ENCODE measurements at places on chromosomes 6 and 20.
A peak's percentile ranks its signal among the peaks of the same experiment; 100 is the strongest.

- DNase-seq: no peak
These were observed 108.8 kb upstream of the NEDD9 start for GRCh38 chr6:11341303-11341702.

DNA sequence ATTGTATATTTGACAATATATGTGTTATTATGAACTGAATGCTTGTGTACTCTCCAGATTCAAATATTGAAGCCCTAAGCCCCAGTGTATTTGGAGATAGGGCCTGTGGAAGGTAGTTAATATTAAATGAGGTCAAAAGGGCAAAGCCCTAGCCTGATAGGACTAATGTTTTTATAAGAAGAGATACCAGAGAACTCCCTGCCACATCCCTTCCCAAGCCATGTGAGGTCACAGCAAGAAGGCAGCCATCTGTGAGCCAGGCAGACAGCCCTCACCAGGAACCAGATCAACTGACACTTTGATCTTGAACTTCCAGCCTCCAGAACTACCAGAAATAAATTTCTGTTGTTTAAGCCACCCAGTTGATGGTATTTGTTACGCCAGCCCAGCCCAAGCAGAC is 36.4 kb upstream of the FBXL4 start:
- no peak for DNase-seq

DNA sequence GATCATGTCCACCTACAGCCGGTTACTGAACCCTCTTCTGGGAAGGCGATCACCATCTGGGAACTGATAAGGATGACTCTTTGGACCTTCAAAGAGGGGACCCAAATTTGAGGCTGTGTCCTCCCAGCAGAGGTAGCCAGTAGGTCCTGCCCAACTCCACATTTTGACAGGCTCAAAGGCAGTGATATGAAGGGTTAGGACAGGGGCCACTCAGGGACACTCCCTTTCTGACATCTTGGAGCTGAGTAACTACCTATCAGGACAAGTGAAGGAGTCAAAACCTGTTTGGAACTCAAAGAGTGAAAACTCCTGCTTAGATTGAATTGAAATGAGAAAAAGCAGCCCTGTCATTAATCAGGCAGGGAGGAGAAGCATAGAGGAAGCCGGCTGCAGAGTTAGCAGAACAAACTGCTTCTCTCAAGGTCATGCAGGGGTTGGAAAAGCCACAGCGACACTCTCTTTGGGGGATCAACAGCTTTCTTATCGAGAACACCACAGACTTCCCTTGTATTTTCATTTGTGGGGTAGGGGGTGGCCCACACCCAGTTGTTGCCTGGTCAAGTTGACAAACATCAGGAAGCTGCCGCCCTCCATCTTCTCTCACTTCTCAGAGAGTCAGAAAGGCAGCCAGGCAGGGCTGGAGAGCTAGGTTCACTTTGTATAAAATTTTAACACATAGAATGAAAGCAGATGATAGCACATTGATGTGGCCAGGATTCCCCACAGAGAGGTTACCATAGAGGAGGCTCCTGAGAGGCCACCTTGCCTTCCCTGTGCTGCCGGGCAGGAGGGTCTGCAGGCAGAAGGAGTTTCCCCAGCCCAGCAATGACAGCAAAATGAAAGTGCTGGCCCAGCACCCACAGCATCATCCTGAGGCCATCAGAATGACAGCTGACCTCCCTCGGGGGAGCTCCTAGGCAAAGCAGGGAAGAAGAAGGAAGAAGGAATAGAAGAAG is 47.6 kb downstream of the AGPAT4 start:
- no peak for DNase-seq

DNA sequence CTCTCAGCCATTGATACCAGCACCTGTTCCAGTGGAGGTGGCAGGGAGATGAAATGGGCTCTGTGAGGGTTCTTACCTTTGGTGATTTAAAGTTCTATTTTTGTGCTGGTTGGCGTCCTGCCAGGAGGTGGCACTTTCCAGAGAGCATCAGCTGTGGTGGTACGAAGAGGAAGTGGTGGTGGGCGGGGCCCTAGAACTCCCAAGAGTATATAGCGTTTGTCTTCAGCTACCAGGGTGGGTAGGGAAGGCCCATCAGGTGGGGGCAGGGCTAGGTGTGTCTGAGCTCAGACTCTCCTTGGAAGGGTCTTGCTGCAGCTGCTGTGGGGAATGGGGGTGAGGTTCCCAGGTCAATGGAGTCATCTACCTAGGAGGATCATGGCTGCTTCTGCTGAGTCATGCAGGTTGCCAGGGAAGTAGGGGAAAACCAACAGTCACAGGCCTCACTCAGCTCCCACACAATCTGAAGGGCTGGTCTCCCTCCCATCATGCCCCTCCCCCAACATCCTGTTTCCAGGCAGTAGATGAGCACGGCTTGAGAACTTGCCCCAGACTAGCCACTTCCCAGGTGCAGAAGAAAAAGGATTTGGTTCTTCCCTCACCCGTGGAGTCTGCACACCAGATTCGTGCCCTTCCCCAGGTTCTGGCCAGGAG is 46.6 kb downstream of the MOXD1 start:
- peak; percentile 46 for DNase-seq

- DNase-seq: peak; percentile 42
These were observed 77.7 kb upstream of the OLIG3 start for GRCh38 chr6:137571854-137572253.

DNA sequence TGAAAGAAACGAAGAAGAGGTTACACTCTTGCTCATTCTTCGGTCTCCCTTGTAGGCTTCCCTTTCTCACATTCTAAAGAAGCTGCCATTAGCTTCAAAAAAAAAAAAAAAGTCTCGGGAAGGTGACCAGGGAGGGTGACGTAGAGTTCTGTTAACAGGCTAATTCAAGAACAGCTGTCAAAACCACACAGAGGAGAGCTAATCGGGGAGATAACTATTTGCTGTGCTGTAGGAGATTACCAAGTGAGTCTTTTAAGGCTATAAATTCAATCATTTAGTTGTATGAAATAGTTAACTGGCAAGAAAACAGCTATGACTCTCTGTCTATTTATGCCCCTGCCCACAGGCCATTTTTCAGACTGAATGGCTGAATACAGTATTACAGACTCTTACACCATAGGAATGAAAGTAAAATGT is 256.8 kb downstream of the SYNE1 start:
- DNase-seq: peak; percentile 81

GRCh38 chr20:40519918-40520317 is 169.1 kb downstream of the MAFB start:
- no peak for DNase-seq

DNA sequence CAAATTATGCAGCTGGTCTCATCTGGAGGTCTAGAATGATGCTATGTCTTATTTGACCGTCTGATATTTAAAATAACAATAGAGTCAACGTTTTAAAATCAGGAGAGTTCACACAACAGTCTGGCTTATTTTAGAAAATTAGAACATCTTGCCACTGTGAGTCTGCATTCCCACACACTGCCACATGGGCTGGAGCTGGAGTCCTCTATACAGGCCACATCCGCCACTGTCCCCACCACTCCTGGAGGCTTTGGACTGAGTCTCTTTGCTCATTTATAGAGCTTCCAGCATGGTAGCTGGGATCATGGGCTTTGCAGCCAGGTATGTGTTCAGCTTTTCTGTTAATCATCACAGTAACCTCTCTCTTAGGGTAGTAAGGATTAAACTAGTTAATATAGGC is 68.8 kb upstream of the ZNFX1 start:
- DNase-seq: no peak

GRCh38 chr20:20561841-20562240 is 150.6 kb downstream of the RALGAPA2 start:
- no peak for DNase-seq

DNA sequence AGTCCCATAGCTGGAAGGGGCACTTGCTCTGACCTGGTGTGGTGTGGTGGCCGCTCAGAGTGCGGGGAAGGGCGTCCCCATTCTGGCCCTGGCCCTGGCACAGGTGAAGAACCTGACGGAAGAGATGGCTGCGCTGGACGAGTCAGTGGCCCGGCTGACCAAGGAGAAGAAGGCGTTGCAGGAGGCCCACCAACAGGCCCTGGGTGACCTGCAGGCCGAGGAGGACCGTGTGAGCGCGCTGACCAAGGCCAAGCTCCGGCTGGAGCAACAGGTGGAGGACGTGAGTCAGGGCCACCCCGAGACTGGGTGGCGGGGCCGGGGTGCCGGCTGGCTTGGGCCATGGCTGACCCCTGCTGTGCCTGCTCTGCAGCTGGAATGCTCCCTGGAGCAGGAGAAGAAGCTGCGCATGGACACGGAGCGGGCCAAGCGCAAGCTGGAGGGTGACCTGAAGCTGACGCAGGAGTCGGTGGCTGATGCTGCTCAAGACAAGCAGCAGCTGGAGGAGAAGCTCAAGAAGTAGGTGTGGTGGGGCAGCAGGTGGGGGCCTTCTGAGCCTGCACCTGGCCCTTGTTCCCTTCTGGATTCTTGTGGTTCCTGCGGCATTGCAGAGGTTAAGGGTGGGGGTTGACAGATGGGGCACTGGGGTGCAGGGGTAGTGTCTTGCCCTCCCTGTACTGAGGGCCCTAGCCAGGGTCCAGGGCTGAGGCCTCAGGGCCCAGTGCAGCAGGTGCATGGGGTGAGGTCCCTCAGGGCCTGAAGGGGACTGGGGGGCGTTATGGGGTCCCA is 40.8 kb downstream of the MYH7B start:
- no peak for DNase-seq

- no peak for DNase-seq
These were observed 108.1 kb downstream of the RNF144B start for GRCh38 chr6:18495236-18495635.

GRCh38 chr6:148004651-148005050 is 338.0 kb upstream of the SASH1 start:
- DNase-seq: no peak

- DNase-seq: no peak
These were observed 78.3 kb downstream of the ZDHHC14 start for GRCh38 chr6:157459327-157459726.

- no peak for DNase-seq
These were observed 293.7 kb downstream of the RNF144B start for GRCh38 chr6:18680842-18681241.

Data from lung microvascular endothelial cell (primary cell).